Prostate gland (tissue), 2 donors: ENCODE measurements at places on chromosomes 5 and 9. TPM values are rescaled to one million over a fixed set of nuclear protein-coding genes. Genes with fewer than 3 reads are reported as not detected.

DNA sequence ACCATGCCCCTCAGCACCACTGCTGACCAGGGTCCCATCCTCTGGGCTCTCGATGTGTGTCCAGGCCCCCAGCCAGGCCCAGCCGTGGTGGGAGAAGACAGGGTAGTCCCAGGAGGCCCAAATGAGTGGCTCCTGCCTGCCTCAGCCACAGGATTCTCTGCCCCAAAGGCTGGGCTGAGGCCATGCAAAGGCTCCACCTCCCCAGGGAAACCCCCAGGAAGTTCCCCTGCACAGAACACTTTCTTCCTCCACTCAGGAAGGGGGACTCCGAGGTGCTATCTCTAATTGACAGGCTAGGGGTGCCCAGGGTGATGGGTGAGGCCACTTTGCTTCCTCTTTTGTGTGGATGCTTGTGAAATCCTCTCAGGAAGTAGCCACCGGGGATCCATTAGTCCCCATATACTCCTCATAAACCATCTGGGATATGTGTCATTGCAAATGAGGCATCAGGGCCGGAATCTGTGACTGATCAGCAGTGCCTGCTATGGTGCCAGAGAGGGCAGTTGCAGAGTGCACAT, 23.1 kb upstream of the TDRD7 start:
- DNase-seq = no peak

DNA sequence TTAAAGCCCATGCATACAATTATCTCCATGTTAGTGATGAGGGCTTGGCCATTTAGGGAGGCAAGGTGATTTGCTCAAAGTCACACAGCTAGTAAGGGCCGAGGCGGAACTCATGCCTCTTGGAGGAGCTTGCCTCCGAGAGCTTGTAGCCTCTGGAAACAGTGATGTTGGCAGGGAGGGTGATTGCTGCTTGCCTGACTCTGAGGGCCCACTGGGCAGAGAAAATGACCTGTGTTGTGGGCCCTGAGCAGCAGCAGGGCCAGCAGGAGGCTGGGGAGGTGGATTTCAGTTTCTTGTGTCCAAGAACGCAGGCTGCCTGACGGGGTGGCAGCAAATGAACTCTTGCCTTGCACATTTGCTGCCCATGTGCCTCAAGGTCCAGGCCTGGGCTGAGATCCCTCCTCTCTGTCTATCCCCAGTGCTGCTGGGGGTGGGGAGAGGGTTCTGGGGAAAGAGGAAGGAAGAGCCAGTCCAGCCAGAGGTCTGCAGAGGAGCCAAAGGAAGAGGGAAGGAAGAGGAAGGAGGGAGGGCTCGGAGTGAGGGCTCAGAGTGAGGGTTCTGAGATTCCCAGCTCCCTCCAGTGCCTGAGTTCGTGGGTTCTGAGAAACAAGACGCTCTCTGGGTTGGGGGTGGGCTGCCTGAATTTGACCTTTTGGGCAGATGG, 16.2 kb upstream of the PTGS1 start:
- no peak for DNase-seq

DNA sequence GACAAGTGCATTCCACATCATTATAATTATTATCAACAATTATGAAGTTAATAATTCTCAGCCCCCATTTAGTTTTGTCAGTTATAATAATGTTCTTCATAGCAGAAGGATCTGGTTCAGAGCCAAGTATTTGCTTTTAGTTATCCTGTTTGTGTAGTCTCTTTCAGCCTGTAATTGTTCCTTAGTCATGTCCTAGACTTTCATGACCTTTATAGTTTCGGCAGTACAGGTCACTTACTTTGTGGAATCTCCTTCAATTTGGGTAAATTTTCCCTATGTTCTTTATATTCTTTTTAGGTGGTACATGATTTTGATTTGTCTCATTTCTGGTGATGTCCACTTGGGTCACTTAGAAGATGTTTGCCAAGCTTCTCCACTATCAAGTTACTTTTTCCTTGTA, 34.3 kb downstream of the UBE2R2 start:
- DNase-seq = no peak

DNA sequence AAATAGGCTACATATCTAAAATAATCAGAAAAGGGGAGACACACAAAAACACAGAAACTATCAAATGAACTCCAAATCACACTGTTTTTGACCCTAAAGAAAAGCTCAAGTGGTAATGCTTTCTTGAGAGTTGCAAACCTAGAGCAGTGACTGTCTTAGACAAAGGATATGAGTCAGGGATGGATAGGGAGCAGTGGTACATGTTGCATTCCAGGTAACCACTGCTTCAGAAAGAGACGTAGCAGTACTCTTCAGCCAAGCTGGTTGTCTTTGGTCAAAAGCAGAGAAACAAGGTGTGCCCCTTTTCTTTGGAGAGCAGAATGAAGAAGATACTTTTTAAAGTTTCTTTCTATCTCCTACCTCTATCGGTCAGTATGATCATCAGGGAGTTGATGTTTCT, 1003.6 kb downstream of the CDH9 start:
- DNase-seq = no peak

GRCh38 chr5:97501286-97501964, 318.4 kb upstream of the RIOK2 start:
- DNase-seq = no peak

DNA sequence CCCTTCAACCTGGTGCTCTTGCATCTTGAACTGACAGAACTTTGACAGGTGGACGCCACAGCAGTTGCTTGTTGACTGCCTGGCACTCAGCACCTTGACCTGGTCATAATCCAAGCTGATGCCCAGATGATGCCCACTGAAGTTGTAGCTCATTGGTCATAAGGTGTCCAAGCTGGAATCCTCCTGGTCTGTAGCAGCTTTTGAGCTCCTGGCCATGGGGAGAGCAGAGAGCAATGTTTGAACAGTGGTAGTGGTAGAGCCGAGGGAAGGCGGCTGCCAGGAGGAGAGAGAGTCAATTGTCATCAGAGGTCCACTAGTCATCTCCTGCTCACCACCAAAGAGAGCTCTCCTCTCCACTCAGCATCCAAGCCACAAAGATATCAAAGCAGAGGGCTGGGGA, 23.3 kb downstream of the CSF2 start:
- no peak for DNase-seq

DNA sequence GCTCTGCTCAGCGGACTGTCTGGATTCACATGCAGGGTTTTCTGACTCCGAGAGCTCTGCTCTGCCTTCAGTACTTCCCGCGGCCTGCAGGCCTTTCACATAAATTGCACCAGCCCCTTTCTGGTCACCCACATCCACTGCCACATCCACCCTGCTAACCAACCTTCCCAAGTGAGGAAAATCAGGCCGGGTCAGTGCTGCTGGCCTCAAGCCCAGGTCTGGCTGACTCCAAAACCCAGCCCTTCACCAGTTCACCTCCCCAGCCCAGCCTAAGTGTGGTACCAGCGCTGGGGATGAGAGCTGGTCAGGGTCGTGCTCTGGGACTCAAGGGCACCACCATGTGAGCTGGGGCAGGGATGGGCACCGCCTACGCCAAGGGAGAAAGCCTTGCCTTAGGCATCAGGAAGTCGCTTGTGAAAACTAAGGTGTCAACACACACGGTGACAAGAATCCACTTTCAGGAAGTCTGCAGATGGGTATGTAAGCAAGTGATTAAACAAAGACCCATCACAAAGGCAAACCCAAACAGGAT, 12.3 kb downstream of the LMAN2 start:
- no peak for DNase-seq

DNA sequence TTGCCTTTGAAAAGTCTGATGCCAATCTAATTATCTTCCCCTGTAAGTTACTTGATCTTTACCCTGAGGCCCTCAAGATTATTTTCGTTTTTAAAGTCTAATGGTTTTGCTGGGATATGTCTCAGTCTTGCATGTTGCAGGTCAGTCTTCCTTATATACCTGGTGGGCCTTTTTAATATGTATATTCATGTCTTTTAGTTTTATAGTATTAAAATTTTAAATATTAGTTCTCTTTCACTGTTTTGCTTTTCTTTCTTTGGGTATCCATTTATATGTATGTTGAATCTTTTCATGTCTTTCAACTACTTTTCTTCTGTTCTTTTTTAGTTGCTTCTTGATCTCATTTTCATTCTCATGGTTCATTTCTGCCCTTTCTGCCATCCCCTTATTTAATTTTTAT, 68.9 kb downstream of the HSD17B4 start:
- DNase-seq = no peak

DNA sequence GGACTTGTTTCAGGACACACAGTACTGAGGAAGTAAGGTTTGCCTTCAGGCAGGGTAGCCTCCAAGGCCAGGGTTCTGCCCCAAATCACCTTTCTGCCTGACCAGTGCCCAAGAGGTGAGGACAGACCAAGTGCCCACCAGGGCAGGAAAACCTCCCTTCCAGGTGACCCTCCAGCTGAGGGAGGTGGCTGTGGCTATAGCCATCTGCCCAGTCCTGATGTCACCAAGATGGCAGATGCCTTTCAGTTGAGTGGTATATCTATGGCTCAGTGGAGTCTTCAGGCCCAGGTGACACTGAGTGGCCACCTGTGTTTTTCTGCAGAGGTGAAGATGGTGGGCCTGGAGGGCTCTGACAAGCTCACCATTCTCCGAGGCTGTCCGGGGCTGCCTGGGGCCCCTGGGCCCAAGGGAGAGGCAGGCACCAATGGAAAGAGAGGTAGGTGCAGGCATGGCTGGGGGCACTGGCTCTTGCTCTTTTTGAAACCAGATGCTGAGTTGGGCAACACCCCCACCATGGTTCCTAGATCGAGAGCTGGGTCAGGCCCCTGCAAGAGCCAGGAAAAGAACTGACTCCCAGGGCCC, 1.7 kb downstream of the FCN2 start:
- DNase-seq = no peak

GRCh38 chr5:58188262-58188651, 271.6 kb downstream of the PLK2 start:
- no peak for DNase-seq

- DNase-seq = no peak
Measured at GRCh38 chr9:19269582-19269981, 39.1 kb downstream of the DENND4C start.

DNA sequence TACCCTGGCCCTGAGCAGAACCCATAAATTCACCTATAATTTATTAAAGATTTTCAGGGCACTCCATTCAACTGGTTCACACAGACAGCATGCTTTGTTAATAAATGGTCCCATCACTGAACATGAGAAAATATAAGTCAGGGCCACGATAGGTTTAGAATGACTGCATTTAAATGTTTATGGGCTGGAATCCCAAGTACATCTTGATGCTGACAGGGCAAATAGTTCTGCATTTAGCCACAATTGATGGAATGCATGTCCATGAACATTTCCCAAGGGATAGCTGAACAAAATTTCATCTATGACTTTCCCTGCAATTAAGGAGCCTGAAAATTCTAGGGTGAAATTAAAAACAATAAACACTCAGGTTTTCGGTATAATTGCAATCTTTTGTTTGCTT, 124.5 kb downstream of the CAAP1 start:
- DNase-seq = no peak

GRCh38 chr5:103569313-103570060, 6.9 kb upstream of the NUDT12 start:
- DNase-seq = no peak

DNA sequence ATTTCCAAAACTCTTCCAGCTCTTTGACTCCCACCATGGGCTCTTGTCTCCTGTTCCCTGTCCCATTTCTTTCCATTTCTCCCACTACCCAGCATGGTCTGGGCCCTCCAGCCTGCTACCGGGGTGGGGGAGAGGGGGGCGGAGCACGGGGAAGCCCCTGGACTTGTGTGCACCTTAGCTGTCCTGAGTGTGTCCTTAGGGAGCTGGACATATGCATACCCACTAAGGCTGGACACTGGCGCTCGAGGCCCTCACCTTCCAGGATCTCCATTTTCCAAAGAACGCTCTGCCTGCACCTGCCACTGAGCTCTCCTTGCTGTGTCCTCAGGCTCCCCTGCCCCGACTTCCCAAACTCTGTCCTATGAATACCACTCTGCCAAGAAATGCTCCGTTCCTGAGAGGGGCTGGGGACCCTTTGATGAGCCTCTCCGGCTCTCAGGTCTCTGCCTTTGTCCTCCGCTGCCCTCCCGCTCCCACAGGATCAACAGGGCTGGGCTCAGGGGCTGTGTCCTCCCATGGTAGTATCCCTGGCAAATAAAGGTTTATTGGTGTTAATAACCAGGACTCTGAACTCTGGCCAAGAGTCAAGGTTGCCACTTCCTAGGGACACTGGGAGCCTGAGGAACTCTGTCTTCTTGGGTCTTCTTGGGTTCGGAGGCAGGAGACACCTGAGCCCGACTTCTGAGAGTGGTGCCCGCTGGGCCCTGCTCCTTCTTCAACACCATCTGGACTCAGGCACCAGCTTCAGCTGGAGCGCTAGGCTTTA, 831 bp upstream of the SHROOM1 start:
- DNase-seq = no peak

GRCh38 chr9:132769906-132770769, 99.9 kb downstream of the GTF3C4 start:
- peak; percentile 56 for DNase-seq

DNA sequence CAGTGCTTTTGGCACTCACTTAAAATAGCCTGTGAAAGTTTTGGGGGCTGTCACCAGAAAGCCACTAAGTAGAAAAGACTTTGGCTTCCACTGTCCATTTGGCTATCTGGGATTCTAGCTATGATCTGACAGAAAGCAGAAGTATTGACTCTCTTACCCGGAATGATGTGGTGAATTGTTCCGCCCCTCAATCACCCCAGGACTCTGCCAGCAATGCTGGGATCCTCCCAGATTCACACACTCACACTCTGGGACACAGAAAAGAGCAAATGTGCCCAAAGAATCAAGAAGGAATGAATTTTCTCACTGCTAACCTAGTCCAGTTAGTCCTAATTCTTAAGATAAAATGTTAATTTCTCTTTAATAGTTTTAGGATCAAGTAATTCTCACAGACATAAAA, 576.9 kb downstream of the BNC2 start:
- no peak for DNase-seq

- no peak for DNase-seq
Measured at GRCh38 chr9:123406016-123406415, 50.0 kb downstream of the CRB2 start.

DNA sequence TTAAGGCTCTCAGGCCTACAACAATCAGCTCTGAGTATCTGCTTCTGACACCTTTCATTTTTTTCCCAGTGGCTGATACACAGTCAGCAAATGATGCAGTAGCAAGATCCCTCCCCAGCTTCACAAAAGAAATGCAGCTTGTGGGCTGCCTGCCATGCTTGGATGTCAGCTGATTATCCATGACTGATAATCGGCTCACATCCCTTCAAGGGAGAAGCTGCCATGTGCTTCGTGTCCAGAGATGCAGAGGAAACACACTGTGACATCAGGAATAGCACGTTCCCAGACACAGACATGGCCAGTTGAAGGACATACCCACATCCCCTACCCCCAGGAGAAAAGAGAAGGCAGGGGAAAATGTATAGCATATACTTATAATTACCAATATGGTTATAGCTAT, 27.9 kb downstream of the TMEM215 start:
- no peak for DNase-seq

DNA sequence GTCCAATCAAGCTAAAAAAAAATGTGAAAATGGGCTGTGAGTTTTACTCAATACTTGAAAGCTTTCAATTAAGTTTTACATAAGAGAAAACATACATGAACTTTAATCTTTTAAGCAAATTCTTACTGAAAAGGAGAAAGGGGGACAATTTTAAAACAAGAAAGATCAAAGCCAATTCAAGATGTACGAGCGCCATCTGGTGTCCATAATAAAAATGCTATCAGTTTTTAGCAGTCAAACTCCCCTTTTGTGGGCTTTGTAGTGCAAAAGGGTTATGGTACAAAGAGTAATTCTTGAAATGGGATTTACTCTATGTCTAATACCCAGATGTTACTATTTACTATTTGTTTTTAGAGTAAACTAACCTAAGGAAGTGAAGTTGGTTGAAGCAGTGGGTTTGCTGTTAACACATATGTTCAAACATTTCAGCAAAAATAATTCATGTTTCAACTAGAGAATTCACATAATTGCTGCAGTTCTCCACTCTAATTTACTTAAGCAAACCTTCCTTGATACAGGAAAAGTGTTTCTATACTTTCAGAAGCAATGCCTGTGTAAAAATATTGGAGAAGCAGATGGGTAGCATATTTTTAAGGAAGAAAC, 228.2 kb upstream of the TYRP1 start:
- DNase-seq = no peak

RELL2 gene
- total RNA-seq = 3.9 TPM
